ENCODE measurements at places on chromosomes 3 and 15. TPM values are rescaled to one million over a fixed set of nuclear protein-coding genes. Genes with fewer than 3 reads are reported as not detected.

Gene FSIP1
- 12.1 TPM for total RNA-seq

Gene NPAP1
- total RNA-seq: not detected

DNA sequence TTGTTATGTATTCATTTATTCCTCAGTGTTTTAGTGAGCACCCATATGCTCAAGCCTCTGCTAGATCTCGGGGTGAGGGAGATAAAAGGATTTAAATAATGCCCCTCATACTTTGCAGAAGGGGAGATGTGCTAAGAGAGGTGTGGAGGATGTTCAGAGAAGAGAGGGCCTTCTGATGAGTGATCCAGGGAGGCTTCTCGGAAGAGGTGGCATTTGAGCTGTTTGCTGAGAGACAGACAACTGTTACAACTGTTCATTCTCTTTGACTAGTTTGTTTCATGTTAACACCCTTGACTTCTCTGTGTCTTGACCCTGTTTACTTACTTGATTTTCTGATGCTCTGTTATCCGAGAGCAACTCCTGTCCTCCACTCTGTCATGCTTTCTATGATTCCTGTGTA, 34.5 kb downstream of the MFSD1 start:
- no peak for DNase-seq

GRCh38 chr3:151580591-151580990, 119.7 kb upstream of the IGSF10 start:
- no peak for DNase-seq

- DNase-seq: no peak
Measured at GRCh38 chr15:62145015-62145735, 19.9 kb downstream of the C2CD4B start.

GRCh38 chr15:69493406-69493805, 40.8 kb downstream of the RPLP1 start:
- DNase-seq: no peak

Measured in mucosa of descending colon (tissue), 3 donors.